ENCODE measurements at places on chromosomes 13 and 19.

DNA sequence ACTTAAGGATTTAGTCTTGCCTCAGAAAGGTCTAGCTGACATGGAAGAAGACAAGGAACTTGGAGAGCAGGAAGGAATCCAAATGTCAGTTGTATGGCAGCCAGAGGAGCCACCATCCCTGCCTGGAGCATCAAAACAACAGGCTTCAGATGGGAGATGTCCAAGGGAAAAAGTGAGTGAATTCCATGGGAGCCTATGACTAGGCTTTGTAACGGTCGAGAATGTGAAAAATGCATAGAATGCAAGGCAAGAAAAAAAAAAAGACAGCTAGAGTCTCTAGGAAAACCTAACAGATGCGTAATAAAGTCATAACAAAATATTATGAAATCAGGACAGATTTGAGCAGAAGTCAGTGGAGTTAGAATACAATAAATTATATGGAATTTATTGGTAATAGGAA, 183.7 kb upstream of the LSM14A start:
- DNase-seq: no peak

GRCh38 chr13:105798541-105798940, 736.9 kb downstream of the EFNB2 start:
- DNase-seq: no peak

DNA sequence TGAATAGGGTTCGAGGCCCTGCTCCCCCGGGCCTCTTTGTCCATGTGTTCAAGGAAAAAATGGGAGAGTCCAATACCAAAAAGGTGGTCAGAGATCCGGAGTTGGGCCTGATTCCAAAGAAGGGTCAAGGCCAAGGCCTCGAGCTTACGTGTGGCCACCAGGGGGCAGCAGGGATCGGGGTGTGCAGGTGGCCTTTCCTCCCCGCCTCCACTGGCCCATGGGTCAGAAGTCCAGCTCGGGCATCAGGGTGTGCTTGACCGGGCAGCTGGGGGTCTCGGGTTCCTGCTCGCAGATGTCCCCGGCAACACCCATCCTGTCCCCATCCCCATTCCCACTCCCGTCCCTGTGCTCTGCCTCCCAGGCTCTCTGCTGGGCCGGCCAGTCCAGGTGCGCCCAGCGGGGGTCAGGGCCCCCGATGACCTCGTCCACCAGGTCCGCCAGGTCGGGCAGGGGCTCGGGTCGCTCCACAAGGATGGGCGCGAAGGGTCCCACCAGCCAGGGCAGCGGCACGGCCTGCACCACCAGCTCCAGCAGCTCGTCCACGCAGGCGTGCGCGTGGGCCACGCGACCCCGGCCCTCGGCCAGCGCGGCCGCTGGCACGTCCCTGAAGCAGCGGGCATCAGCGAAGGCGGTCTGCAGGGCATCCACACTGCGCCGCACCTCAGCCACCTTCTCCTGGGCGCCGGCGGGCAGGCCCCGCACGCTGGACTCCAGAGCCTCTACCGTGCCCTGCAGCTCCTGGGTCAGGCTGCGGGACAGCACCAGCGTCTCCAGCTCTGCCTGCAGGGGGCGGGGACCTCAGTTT, 5.2 kb upstream of the PLIN4 start:
- no peak for DNase-seq

- peak; percentile 46 for DNase-seq
These were observed 58.3 kb upstream of the CLDN10 start for GRCh38 chr13:95494082-95494681.

GRCh38 chr19:12783849-12784393, 7.4 kb upstream of the JUNB start:
- no peak for DNase-seq

DNA sequence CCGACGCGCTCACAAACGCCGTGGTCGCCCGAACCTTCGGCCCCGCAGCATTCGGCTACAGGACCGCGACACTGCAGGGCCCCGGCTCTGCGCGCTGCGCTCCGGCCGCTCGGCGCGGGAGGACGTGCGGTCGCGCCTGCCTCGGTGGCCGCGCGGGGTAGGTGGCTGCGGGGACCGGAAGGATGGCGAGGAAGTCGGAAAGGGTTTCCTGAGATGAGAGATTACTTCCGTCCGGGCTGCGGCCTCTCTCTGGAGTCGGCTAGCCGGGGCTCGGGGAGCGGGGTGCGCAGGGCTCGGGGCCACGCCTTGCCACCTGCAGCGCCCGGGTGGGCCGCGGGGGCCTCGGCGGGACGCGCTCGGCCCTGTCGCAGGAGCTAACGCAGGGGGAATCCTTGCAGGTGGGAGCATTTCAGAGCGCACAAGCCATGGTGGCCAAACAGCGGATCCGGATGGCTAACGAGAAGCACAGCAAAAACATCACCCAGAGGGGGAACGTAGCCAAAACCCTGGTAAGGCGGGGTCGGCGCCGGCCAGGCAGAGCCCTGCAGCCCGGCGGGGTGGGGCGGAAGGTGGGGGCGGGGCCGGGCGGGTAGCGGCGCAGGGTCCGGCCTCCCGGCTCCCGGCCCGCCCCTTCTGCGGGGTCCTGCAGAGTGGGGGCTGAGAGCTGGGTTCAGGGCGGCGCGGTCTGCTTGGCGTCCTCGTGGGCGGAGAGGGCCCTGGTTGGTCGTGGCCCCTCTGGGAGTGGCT, at the start of gene SERP2:
TSS of gene SERP2 (plus strand) at position 224 of the 747 bp plus-strand sequence. CDS start at position 426, 202 bp downstream.
- DNase-seq: peak; percentile 17

DNA sequence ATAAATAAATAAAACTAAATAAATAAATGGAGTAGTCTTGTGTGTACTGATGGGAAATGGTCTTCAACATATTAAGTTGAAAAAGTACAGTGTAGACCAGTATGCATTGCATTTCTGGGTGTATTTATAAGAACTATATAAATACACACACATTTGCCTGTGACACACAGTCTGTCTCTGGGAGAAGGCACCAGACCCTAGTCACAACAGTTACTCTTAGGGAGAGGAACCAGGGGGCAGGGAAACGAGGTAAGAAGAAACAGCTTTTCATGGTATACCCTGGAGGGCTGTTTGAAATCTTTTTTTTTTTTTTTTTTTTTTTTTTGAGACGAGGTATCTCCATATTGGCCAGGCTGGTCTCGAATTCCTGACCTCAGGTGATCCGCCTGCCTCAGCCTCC, 2.8 kb upstream of the S1PR2 start:
- DNase-seq: no peak

GRCh38 chr19:33434886-33435705, 61.6 kb downstream of the CEBPG start:
- DNase-seq: peak; percentile 17

Data from astrocyte (in vitro differentiated cells and primary cell).